ENCODE measurements at places on chromosomes 2 and 18.
A peak's percentile ranks its signal among the peaks of the same experiment; 100 is the strongest.

GRCh38 chr18:56984731-56985130, 162.2 kb upstream of the BOD1L2 start:
- no peak for DNase-seq

GRCh38 chr18:44673256-44673880, 7.3 kb upstream of the SETBP1 start:
- peak; percentile 70 for DNase-seq

DNA sequence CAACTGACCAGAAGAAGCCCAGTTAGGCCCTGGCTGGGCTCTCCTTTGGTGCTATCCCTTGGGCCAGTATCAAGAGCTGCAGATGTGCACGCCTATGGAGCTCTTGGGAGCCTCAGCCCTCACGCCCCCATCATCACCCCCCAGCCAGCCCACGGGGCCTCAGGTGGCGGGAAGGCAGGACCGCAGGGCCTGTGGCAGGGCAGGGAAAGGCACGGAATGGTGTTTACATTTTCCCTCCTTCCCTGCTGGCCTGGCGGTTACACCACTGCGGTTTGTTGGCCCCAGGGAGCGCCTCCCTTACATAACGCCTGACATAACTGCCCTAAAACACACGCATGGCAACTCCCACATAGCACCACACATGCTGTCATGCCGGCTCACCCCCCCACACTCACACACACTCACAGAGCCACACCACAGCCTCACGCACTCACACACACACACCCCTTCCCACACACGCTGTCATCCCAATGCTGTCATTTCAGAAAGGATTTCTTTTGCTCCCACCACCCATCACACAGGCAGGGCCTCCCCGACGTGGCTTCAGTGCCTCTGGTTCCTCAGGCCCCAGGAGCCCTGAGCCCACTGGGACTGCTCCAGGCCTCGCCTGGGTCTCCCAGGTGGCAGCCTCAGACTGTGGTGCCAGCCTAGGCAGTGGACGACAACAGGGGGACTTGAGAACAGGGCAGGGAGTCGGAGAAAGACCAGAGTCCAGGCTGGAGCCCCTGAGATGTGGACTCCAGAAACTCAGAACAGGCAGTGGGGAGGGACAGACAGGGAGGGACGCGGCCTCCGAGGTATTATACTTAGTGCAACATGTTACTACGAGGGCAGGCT, 15.7 kb downstream of the ZFP36L2 start:
- DNase-seq, result no peak

DNA sequence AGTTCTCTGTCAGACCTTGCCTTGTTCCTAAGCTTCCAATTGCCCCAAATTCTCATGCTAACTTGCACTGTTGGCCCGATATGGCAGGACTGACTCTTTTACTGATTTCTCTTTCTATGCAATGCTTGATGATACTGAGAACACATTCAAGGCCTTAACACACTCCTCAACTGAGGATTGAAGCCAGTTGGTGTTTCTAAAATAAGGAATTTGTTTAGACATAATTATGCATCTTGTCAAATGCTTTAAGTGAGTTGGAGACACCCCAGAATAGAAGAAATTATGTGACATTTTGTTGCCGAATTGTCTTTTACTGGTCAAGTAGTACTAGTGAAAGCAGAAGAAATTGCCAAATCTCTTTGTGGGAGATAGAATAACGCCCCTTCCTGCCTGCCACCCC, 60.0 kb upstream of the THSD7B start:
- no peak for DNase-seq

GRCh38 chr18:70322928-70323327, 34.1 kb downstream of the SOCS6 start:
- DNase-seq, result no peak

DNA sequence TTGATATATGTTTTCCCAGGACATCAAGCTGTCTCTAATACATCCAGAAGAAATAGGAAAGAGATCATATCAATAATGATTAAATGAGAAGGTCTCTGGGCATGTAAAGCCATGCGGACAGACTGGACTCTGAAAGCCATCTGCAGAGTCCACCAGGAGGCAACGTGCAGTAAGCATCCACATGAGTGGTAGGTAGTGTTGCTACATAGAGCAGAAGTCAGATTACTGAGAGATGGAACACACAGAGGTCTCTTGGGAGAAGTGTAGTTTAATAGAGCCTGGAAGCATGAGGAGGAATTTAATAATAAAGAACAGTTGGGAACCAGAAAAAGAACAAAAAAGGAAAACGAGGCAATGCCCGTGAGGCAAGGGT, 758.1 kb upstream of the DDX18 start:
- DNase-seq, result no peak

- no peak for DNase-seq
Measured at GRCh38 chr18:47168913-47169312, 7.3 kb downstream of the IER3IP1 start.

GRCh38 chr18:70426818-70427217, 138.0 kb downstream of the SOCS6 start:
- DNase-seq, result no peak

DNA sequence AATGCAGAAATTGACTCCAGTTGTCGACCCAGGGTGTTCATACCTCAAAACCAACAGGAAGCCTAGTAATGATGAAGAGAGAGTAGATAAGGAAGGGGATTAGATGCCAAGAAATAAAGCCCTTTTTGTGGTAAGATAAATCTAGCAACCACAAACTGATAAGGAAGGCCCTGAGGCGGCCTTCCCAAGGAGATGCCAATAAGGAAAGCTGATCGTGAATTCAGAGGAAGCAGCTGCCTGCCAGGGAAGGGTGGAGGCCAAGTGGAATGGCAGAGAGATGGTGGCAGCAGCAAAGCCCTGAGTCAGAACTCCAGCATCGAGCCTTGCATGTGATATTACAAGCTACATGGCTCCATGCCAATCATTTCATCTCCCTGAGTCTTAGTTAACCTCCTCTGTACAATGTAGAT, 126.3 kb downstream of the IRS1 start:
- no peak for DNase-seq

DNA sequence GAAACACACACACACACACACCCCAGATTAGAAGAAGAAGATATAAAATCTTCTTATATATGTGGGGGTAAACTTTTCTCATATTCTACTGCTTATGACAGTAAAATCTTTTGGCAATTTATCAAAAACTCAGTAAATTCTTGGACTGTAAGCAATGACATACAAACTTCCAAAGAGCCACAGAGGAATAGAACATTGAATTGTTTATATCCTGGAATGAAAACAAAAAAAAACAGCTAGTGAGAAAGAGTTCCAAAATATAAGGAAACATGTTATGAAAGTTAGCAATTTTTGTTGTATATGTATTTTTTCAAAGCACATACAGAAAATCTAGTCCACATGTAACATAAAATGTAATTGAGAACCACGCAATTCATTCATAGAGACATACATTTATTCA, 764.9 kb downstream of the DSC3 start:
- DNase-seq, result no peak

- no peak for DNase-seq
Measured at GRCh38 chr2:235500761-235501672, 7.2 kb downstream of the AGAP1 start.

DNA sequence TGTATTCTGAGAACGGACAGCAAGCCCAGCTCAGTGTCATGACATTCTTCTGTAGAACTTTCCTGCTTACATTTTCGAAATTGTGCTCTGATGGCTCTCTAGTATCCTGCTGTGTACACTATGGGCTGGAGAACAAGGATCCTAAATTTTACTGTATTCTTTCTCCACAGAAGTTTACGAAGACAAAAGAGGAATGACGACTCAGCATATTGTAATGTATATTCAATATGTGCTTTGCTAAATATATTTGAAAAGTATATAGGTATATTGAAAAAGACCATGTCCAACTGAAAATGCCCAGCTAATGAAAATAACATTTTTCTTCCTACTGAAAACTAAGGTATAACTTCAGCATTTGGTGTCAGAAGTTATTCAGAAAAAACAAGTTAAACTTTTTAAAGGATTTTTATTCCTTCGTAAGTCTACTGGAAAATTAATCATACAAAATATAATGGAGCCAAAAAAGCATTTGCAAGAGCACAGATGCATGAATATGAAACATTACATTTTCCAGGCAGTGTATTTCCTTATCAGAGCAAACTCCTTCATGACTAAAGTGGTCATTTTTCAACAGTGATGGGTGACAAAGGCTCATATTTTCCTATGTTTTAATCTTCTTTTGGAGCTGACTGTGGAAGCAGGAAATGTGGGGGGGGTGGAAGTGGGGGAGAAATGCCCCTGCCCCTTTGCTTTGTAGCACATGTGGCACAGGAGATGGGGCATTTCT, 143.8 kb upstream of the THUMPD2 start:
- no peak for DNase-seq

DNA sequence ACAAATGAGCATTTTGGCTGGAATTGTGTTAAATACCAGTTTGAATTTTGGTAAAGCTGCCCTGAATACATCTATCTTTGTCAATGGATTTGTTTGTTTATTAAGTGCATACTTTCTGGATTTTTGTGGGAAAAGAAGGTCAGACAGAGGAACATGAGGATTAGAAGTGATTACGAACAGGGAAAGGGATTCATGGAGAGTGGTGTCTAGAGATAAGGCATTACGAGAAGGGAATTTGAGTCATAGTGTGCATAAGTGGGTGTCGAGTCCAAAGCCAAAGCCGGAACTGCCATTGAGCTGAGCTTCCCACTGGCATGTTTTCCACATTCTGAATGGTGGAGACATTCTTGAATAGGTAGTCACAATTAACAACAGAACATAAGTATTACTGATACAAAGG, 68.9 kb upstream of the EFEMP1 start:
- no peak for DNase-seq

GRCh38 chr2:231360401-231360800, 35.1 kb upstream of the B3GNT7 start:
- no peak for DNase-seq

- DNase-seq, result no peak
Measured at GRCh38 chr18:11785444-11786055, 65.7 kb upstream of the CHMP1B start.

GRCh38 chr2:26035090-26035743, 1.3 kb downstream of the RAB10 start:
- no peak for DNase-seq

DNA sequence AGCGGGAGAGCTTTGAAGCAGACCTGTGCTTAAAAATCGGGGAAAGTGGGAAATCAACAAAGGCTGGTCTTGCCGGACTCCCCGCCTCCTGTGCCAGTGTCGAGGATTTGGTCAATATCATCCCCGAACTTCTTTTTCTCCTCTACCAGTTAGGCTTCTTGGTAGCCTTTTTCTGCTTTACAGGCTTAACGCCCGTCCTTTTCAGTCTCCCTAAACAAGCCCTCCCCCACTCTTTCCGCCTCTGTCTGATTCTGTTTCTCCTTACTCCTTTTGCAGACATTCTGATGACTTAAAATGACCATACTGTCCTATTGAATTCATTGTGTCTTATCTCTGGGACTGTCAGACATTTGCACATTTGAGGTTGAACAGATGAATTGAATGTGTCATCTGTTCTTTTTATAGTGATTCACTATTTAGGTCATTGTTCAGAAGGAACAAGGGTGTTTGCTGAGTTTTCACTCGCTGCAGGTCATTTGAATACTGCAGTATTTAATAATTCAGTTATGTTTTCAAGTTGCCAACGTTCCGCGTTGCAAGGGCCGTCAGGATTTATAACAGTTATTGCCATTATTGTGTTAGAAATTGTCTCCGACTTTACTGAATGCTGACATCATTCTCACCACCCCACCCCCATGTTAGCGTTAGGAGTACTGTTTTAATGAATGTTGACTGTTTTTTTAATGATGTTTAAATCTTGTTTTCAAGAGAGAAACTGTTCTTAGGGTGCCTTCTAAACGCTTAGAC, 1.1 kb downstream of the ITGAV start:
- no peak for DNase-seq

DNA sequence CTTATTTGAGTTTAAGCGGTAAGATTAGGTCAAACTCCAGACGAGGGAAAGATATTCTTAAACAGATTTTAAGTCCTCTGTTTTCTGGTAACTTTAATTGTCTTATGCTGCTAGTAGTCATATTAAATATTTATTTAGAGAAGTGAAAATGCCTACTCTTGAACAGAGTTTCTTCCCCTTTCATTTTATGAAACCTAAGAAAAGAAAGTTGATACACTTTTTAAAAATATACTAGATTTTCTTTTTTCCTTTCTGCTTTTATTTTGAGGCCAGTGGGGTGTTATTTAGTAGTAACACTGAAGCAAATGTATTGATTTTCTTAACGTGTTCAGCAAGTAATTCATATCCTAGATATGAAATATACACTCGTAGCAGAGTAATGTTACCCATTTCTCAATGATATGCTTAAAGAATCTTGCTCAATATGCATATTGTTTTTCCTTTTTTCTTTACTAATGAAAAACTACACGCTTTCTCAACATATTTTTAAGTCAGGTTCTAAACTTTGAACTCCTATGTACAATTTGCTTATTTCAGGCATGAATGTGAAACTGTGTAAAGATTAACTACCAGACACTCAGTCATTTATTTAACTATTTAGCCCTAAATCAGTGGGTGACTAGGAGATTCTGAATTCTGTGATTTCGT, 691 bp downstream of the KYNU start:
- DNase-seq, result no peak

GRCh38 chr2:15678346-15678745, 86.7 kb downstream of the DDX1 start:
- no peak for DNase-seq

DNA sequence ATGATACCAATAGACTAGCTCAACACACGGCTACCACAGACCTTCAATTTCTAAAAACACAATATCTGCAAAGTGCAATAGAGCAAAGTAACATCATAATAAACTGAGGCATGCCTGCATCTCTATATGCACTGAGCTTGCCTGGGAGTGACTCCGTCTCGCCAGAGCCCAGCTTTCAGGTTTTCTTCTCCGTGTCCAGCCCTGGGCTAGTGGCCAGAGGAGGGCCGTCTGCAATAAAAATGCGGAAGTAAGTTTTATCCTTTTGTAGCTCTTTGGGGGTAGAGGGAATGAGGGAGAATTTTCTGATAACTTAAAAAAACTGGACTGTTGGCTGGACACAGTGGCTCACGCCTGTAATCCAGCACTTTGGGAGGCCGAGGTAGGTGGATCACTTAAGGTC, 41.0 kb upstream of the GPR17 start:
- no peak for DNase-seq

GRCh38 chr18:77086034-77086433, 46.5 kb downstream of the MBP start:
- no peak for DNase-seq

- no peak for DNase-seq
Measured at GRCh38 chr2:34570266-34570872, 971.3 kb upstream of the FAM98A start.

DNA sequence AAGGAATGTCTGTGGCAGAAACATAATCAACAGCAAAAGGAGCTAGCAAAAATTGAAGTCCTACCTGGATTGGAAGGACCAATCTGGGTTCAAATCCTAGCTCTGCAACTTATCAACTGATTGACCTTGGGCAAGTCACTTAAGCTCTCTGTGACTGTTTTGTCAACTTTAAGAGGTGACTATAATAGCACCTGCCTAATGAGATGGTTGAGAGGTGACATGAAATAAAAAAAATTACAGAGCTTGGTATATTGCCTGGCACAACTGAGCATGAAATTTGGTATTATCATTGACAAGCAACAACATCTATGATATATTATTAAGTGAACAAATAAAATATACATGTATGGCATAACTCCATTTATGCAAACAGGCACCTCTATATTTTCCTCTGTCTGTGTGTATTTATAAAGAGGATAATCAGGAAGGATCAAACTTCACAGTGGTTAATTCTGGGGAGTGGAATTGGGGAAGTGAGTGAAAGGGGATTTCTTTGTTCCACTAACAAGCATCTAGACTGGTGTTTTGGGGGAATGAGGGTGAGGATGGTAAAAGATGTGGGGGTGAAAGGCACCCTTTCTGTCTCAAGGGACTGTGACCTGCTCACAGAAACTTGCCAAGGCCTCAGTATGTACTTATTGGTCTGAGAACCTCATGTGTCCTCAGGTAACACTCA, 132.8 kb upstream of the SERTAD2 start:
- DNase-seq, result no peak

Measured in esophagus muscularis mucosa (tissue), 4 donors.